ENCODE measurements at places on chromosomes 1 and 21.

- DNase-seq, result peak; percentile 46
These were observed 765 bp upstream of the HIPK1 start for GRCh38 chr1:113928187-113928930.

GRCh38 chr1:202584707-202585589, 125.3 kb downstream of the SYT2 start:
- no peak for DNase-seq

- peak; percentile 31 for DNase-seq
These were observed 30.6 kb upstream of the SDE2 start for GRCh38 chr1:226029568-226030225.

- DNase-seq, result no peak
These were observed 17.5 kb downstream of the KLHDC8A start for GRCh38 chr1:205339197-205339702.

DNA sequence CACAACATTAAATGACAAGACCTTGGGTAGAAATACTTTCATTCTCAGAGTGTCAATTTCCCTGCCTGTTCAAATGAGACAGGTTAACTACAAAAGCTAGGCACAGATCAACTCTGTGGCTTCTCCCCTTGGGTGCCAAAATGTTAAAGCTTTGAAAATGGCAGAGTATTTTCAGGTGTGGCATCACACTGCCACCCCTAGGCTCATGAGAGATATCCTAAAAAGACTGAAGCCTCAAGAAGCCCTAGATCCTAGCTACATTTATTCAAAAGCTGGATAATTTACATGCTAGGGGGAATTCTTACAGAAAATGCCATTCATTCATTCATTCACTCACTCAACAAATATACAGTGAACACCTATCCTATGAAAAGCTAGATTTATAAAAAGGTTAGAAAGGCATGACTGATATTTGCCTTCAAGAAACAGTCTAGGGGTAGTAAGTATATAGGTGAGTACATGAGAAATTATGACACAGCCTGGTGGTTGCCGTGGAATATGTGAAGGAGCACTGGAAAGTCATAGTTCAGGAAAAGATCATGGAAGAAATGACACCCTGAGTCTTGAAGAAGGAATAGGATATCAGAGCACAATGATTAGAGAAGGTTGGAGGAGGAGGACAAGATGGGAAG, 15.9 kb upstream of the RAB4A start:
- DNase-seq, result no peak

- DNase-seq, result peak; percentile 23
These were observed 722 bp downstream of the LHX8 start for GRCh38 chr1:75134647-75135572.

DNA sequence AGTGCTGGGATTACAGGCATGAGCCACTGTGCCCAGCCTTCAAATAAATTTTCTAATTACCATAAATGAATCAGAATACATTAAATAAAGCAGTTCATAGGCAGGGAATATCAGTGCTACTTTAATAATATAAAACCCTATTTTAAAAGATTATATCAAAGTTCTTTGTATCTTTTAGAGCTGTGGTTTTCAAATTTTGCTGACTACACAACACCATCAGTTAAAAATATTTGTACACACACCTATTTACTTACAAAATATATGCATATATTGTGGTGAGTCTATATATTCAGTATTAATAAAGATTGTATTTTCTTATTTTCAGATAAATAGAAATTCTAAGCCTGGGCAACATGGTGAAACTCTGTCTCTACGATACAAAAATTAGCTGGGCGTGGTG, 18.7 kb downstream of the B3GALNT2 start:
- DNase-seq, result no peak

DNA sequence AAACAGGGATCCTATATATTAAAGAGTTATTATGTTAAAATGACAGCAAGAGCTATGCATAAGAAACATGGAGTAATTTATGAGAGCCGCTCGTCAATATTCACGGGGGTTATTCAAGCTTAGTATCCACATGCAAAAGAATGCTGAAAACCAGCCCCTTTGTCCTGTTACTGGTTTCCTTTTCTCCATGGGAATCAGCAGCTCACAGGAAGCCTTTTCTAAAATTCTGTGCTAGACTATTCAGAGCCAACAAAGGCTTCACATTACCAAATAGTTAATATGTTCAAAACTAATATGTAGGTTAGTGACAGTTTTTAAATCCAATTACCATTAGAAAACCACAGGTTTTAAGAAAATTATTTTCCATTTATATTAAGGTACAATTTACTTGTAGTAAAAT, 225.6 kb upstream of the MAP1LC3C start:
- DNase-seq, result no peak

DNA sequence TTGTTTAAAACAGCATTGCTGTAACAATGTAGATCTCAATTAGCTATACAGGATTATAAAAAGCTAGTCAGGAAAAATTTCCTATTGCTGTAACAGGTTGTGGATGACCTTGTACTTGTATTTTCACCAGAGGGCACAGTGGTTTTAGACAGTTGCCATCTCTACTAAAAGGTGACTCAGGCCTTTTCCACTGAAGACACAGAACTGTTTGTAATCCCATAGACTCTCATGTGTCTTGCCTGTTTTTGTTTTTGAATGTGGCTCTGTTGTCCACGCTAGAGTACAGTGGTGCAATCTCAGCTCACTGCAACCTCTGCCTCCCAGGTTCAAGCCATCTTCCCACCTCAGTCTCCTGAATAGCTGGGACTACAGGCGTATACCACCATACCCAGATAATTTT, 5.9 kb downstream of the MTFR1L start:
- no peak for DNase-seq

DNA sequence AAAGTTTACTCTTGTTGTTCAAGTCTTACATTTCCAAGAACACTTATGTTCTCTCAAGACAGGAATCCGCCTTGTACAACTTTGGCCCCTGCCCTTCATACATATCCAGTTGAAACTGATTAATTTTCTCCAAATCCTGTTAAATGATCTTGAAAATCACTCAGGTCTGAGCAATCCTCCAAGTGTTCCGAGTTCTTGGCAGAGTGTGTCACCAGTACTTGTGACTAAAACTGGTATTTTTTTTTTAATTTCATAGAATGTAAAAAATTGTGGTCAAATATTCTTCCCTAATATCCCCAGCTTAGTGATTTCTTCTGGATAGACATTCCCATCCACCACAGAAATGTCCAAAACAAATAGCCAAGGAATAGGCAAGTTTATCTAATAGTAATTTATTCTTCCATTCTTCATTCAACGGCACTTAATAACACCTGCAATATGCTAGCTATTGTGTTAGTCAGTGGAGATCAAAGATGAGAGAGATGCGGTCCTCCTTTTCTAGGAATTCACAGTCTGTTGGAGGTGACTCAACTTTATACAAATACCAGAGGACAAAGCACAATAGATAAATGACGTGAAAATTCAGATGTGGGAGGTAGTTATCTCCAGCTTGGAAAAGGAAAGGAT, 71.4 kb downstream of the DIRAS3 start:
- DNase-seq, result no peak

GRCh38 chr1:205636732-205637131, 4.9 kb upstream of the ELK4 start:
- DNase-seq, result no peak

DNA sequence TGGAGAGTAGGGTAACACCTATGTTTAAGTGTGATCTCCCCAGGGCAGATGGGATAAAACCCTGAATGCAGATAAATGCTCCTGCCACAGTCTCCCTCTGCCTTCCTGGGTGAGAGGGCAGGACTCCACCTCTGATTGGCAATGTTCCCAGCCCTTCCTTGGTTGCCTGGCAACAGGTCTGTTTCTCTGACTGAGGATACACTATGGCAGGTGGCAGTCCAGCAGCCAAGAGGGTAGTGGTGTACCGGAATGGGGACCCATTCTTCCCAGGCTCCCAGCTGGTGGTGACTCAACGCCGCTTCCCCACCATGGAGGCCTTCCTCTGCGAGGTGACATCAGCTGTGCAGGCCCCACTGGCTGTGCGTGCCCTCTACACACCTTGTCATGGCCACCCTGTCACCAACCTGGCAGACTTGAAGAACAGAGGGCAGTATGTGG, at the start of gene DCDC2B:
Gene DCDC2B (plus strand): TSS at position 199 of the 438 bp plus-strand sequence. CDS start 5 bp downstream, at position 204.
- DNase-seq, result no peak

DNA sequence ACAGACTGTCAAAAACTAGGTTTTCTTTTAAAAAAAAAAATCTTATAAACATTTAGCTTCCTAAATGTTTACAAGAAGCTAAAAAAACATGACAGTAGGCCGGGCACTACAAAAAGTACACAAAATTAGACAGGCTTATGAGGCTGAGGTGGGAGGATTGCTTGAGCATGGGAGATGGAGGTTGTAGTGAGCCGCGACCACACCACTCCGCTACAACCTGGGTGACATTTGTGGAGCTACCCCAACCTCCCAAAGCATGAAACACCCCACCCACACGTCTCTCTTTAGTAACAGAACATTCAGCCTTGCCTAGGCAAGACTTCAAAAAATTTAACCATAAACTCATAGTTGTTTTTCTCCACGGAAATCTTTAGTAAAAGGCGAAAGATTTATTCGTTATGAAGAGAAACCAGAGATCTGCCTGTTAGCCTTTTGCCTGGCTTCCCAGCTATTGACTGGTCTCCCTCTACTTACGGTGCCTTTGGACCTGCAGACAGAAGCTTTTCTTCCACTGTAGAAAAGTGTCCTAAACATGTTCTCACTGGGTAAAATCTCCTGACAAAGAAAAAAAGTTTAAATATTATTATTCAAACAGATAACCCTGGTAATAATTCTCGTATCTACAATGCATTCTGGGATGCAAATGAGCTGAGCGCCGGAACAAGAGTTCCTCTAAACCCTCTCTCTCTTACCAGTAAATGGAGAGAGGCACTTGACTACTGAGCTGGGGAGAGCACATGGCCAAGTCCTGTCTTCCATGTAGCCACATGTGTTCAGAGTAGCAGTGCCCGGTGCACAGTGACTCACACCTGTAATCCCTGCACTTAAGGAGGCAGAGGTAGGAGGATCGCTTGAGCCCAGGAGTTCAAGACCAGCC, 9.2 kb downstream of the RNU5D-1 start:
- DNase-seq, result peak; percentile 86

- no peak for DNase-seq
These were observed 235.7 kb downstream of the BACH1 start for GRCh38 chr21:29534448-29534847.

- no peak for DNase-seq
These were observed 38.0 kb downstream of the FOXO6 start for GRCh38 chr1:41399145-41399795.

- no peak for DNase-seq
These were observed 40.2 kb upstream of the TRAPPC10 start for GRCh38 chr21:43971992-43972255.

DNA sequence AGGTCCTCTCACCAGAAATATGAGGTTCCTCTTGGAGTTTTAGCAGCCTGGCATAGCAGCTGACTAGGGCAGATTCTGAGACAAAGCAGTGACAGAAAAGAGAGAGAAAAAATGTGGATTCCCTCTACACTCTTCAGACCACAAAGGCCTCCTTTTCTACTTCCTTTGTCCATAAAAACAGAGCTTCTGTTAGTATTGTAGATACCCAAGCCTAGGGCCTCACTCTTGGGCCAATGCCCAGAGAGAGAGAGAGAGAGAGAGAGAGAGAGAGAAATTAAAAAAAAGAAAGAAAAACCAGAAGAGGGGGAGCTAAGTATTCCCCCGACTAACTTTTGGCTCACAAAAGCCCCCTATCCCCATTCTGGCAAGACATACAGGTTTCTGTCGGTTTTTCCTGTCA, 2.4 kb upstream of the ZRANB2 start:
- no peak for DNase-seq

DNA sequence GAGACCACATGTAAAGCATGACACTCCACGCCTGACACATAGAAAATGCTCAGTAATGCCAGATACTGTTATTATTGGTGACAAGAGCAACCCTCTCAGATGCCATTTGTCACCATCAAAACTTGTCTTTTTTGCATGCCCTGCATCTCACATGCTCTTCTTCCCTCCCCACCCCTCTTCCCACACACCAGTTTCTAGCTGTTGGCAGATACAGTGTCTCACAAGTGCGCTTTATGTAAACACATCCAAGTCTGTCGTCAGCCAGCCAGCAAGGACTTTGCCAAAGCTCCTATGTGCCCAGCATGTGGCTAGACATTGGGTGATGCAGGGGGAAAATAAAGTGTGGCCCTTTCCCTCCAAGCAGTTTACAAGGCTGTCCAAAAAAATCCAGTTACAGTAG, 44.9 kb upstream of the EPHA8 start:
- DNase-seq, result no peak

DNA sequence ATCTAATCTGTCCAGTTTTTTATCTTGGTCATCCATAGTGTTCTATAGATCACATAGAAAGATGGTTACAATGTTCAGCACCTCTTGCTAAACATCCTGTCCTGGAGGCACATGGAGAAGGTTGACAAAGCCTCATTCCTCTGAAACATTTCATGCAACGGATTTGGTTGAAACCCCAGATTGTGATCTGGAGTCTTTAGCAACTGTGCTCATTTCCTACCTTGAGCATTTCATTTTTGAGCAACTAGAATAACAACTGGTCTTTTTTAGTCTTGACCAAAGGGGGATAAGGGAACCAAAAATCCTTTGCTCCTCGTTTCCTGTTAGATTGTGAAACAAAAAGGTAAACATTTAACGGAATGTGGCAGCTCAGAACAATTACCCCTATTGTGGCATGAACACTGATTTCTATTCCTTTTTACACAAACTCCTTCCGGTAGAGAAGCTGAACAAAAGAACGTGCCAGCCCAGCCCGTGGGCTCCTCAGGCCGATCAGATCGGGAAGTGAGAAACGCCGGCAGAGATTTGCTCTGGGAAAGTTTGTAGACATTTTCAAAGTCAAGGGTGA, 94.7 kb upstream of the ERRFI1 start:
- DNase-seq, result no peak

DNA sequence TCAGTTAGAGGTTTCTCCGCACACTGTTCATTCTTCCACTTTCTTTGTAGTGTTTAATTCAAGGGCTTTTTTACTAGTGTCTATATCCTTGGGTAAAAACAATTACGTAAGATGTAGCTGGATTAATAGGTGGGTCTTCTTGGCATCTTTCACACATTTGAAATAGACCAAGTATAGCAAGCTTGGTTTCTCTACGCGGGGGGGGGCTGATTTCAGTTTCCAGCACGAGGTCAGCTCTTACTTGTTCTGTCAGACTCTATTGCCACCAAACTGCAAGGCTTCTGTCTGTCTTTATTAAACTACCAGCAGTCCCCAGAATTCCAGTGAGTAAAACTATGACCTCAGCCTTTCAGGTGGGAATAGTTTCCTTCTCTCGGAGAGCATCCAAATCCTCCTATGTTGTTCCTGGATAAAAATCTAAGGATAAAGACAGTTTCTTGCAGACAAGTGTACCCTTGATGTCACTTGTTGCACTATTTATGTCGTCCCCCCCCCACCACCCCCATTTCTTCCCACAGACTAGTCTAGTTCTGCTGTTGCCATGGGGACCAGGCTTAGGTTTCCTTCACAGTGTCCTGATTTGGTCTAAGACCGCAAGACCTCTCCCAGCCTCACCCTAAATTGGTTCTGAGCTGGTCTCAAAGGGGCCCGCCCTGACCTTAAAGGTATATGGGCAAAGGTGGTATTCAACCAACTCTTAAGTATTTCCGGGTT, 17.0 kb downstream of the SPATA46 start:
- no peak for DNase-seq

- DNase-seq, result no peak
These were observed 231.2 kb upstream of the LYPLAL1 start for GRCh38 chr1:218942431-218942830.

Data from GM13977 (cell line).